ENCODE measurements at places on chromosomes 12 and 14. TPM values are rescaled to one million over a fixed set of nuclear protein-coding genes. Genes with fewer than 3 reads are reported as not detected.

GRCh38 chr12:45217846-45218245 lies 2.0 kb downstream of the ANO6 start:
- DNase-seq = no peak

DNA sequence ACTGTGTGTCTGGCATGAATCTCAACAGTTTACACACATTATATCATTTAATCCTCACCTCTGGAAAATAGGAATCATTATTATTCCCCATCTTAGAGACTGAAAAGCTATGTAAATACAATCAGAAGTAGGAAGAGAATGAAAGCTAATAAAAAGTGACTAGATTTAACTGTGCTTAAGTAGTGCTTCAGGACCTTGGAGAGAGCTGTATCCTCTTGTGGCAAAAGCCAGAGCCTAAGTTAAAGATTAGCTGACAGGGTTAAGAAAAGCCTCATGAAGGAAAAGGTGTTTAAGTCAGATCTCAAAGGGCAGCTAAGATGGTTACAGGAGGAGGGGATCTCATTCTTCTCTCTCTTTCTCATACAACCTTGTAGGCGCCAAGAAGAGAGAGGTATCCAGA lies 65.3 kb upstream of the TMEM233 start:
- DNase-seq = no peak

- no peak for DNase-seq
Observed at GRCh38 chr14:64729386-64730060, 25.3 kb downstream of the PLEKHG3 start.

DNA sequence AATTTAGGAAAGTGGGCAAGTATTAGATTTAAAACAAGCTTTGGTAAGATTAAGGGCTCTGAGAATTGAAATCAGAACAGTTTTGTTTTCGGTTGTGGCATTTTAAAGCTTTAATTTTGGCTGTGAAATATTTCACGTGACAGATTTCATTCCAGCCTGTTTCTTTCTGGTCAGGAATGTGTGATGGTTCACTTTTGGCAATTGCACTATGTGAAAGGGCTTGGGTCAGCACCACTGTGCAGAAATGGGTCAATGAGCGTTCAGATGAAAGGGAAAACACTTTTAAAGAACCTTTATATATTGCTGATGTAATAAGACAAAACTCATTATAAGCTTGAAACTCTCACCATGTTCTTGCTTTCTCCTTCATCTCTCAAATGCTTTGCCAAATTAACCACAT lies 17.1 kb downstream of the NUBPL start:
- DNase-seq = no peak

- peak; percentile 26 for DNase-seq
Observed at GRCh38 chr12:50505675-50506530, 1.1 kb downstream of the DIP2B start.

DNA sequence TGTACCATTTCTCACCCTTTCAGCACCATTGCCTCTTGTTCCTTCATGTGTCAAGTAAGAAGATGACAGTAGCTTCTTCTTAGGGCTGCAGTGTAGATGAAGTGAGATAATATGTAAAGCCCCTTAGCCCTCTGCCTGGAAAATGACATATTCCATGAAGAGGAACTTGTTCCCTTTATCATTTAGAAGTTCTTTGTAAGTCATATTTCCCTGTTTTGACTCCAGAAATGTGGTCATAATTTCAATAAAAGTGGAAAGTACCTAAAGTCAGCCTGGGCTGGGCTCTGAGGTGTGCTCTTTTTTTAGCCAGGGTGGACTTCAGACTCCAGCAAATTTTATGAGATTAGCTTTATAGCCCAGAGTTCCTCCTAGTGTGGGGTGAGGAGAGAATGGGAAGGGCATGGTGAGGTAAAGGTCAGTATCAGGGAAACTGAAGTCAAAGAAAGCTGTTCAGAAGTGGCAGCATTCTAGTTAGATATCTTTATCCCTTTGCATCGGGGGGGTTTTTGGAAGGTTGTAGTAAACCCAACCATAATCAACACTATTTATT lies 92.5 kb downstream of the TMCC3 start:
- no peak for DNase-seq

The FOXG1 gene
- not detected for polyA plus RNA-seq

DNA sequence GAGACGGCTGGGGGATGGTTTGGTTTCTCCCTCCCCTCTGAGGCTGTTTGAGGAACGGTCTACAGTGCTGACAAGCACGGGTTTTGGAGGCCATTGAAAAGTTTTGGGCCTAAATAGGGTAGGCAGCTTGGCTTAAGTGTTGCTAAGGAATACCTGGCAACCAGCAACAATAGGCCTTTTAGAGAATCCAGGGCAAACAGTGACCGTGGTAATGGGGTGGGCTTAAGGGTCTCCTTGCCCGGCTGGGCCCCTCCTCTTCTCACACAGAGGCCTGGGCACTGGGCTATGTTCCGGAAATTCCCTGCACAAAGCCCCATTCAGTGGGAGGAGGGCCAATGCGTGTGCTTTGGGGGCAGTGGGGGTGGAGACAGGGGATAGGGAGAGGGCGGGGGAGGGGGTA lies 55.4 kb downstream of the ASCL1 start:
- DNase-seq = no peak

The SMCO2 gene
- polyA plus RNA-seq = not detected

The FAM181A gene
- polyA plus RNA-seq = not detected
